ENCODE measurements at places on chromosomes 6 and 20. TPM values are rescaled to one million over a fixed set of nuclear protein-coding genes. Genes with fewer than 3 reads are reported as not detected.

DNA sequence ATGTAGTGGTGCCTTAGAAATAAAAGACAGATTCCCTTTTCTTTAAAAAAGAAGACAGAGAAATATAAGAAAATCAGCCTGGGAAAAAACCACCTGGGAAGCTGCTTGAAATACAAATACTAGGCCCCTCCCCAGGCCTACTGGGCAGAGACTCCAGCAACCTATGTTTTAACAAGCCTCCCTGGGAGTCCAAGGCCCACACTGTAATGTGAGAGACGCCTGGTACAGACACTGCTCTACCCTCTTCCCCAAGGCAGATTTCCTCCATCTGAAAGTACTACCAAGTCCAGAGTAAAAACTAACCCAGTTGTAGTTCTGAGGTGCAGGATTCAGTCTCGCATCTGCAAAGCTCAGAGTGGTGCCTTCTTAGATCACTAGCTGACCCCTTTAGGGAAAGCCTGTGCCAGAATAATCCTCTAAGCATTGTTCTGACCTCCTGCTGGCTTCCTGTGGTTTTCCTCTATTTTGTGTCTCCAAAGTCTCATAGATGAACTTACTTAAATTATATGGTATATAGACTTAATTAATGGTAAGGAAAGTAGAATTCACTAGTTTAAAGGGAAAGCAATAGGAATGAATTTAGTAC, 270.2 kb upstream of the SLC35B3 start:
- H3K36me3 ChIP-seq, result no peaks in the 10 kb centered on the region
- H3K4me3 ChIP-seq, result no peak overlapping the region
- H3K4me1 ChIP-seq, result no peaks in the 10 kb centered on the region

GRCh38 chr6:163751032-163751525, 336.6 kb downstream of the QKI start:
- H3K4me3 ChIP-seq, result no peak overlapping the region
- no peaks in the 10 kb centered on the region for H3K27me3 ChIP-seq
- H3K27ac ChIP-seq, result no peak overlapping the region

DNA sequence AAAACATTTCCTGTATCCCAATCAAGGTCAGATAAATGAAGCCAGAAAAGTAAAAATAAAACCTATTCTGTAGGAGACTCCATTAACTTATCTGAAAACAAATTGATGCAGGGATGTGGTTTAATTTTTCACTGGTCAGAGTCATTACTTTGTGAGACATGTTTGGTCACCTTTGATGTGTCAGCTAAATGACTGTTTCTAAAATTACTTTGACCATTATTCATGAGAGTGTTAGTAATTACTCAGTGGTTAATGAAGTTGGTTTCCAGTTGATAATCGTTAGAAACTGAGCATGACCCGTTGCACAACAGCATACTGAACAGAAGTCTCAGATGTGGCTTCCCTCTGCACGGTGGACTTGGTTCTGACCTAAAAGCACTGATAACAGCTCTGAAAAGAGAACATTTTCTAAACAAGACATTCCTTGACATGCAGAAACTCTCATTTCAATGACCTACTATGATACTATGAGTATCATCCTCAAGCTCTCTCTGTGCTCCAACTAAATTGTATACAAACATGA, 410.5 kb upstream of the RNF217 start:
- no peak overlapping the region for H3K4me3 ChIP-seq
- DNase-seq, result no peak
- H3K27me3 ChIP-seq, result no peaks in the 10 kb centered on the region
- H3K27ac ChIP-seq, result no peak overlapping the region

DNA sequence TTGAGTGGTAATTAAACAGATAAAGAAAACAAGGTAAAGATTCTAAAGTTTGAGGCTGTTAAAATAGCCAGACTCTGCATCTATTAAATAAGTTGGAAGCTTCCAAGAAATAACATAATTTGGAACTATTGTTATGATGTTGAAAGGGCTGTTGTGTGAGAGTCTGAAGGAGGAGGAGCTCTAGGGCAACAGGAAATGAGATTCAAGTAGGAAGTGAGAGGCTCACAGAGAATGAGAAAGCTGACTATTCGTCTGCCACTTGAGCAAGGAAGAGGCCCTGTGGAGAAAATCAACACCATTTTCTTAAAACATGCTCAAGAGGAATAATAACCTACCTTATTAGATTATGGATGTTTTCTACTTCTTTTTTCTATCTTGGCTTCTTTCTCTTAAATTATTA, 185.2 kb downstream of the SLC24A3 start:
- no peaks in the 10 kb centered on the region for H3K27me3 ChIP-seq
- H3K4me1 ChIP-seq, result no peaks in the 10 kb centered on the region
- H3K4me3 ChIP-seq, result no peak overlapping the region

- peak; percentile 95 for DNase-seq
- H3K4me3 ChIP-seq, result peak overlapping the region; percentile 12
- H3K27me3 ChIP-seq, result no peaks in the 10 kb centered on the region
- H3K4me1 ChIP-seq, result peaks cover 27% of the 10 kb centered on the region
- H3K27ac ChIP-seq, result peak overlapping the region; percentile 59
- H3K36me3 ChIP-seq, result no peaks in the 10 kb centered on the region
These were observed 216.3 kb upstream of the ECI2 start for GRCh38 chr6:4351520-4352321.

DNA sequence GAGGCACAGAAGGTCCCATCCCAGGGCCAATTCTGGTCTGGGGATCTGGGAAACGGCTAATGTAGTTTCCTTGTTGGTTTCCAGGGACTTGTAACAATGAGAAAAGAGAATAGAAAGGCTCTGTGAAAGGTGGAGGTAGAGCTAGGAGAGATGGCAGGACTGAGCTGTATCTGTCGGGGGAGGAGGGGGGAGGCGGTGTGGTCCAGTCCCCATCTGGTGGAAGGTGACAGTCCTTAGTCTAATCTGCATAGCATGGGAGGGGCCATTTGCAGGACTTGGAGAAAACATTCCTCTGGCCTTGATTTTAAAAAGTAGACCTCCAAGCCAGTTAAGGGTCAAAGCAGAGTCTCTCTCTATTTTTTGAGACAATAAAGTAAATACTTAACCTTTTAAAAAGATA, 137.1 kb downstream of the DNAH8 start:
- DNase-seq, result no peak
- no peaks in the 10 kb centered on the region for H3K4me1 ChIP-seq
- no peak overlapping the region for H3K27ac ChIP-seq
- H3K27me3 ChIP-seq, result peaks cover 1% of the 10 kb centered on the region
- no peaks in the 10 kb centered on the region for H3K36me3 ChIP-seq
- no peak overlapping the region for H3K4me3 ChIP-seq

DNA sequence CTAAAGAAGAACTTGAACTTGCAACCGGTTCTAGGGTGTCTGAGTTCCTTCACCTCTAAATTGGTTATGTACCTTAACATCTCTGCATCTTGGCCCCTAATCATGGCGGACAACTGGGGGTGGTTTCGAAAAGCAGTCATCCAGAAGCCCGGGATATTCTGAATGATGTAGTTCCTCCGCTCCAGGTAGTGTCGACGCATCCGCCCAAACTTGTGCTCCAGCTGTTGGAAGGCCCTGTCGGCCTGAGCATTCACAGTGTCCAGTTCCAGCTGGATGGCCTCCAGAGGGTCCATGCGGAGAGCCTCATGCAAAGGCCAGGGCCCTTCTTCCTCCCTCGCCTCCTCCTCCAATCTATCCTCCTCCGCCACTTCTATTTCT, 887 bp downstream of the TSPYL1 start:
- peaks cover 6% of the 10 kb centered on the region for H3K4me1 ChIP-seq
- H3K4me3 ChIP-seq, result peak overlapping the region; percentile 87
- H3K36me3 ChIP-seq, result peaks cover 8% of the 10 kb centered on the region

Gene PAK5
- not detected for total RNA-seq

DNA sequence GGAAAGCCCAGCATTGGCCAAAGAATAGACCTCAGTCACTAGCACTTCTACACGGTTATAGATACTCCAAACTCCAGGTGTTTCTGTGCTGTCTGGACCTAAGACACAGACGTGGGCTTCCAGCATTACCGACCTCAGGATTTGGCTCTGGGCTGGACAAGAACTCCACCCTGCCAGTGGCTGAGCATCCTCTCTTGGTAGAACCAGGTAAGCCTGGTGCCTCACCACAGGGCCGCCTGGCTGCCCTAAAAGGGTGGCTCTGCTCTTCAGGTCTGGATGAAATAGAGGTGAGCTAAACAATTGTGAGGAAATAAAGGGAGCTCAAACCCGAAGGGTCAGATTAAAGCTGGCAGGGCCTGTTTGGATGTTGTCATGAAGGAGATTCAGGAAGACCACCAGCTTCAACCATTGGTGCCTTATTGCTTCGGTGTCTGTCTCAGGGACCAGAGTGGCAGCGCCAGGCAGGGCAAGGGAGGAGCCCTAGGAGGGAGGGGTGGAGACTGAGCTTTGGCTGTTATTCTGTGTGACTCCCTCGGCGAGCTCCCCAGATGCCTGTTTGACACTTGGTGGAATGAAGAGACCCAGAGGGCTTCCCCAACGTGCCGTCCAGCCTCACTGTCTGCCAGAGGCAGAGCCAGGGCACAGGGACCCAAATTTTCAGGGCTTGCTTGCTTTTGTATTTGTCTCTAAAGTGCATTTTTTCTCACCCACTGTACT, 8.6 kb downstream of the SYNDIG1 start:
- no peak overlapping the region for H3K4me3 ChIP-seq
- H3K4me1 ChIP-seq, result no peaks in the 10 kb centered on the region
- no peak overlapping the region for H3K27ac ChIP-seq

- H3K27me3 ChIP-seq, result no peaks in the 10 kb centered on the region
- H3K4me1 ChIP-seq, result peaks cover 4% of the 10 kb centered on the region
- peak overlapping the region; percentile 98 for H3K4me3 ChIP-seq
- H3K36me3 ChIP-seq, result no peaks in the 10 kb centered on the region
- DNase-seq, result no peak
- H3K27ac ChIP-seq, result peak overlapping the region; percentile 70
These were observed 258 bp downstream of the PHF10 start for GRCh38 chr6:169723991-169724493.

DNA sequence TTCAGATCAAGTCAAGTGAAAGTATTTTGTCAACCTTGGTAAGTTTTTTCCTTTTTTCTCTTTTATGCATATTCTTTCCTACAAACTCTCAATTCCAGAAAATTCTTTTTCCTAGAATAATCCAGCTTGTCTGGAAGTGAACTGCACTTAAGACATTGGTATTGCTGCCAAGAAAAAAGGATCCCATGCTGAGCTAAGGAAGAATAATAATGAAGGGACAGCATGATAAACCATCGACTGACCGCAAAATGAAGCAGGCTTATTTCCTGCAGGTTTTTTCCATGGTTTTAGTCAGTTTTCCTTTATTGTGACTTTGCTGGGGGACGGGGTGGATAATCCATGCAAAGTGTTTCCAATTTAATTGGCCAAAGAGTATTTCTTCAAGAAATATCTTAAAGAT, 857.6 kb upstream of the SLC35B3 start:
- no peaks in the 10 kb centered on the region for H3K27me3 ChIP-seq
- peak; percentile 16 for DNase-seq
- H3K4me1 ChIP-seq, result no peaks in the 10 kb centered on the region
- no peaks in the 10 kb centered on the region for H3K36me3 ChIP-seq
- no peak overlapping the region for H3K4me3 ChIP-seq

GRCh38 chr6:35181308-35181932, 32.3 kb upstream of the SCUBE3 start:
- peak; percentile 64 for DNase-seq
- no peaks in the 10 kb centered on the region for H3K36me3 ChIP-seq
- H3K27ac ChIP-seq, result peak overlapping the region; percentile 30
- H3K4me3 ChIP-seq, result no peak overlapping the region

GRCh38 chr20:4828830-4829513, 107.3 kb downstream of the PRND start:
- no peaks in the 10 kb centered on the region for H3K36me3 ChIP-seq
- H3K4me3 ChIP-seq, result no peak overlapping the region
- H3K27me3 ChIP-seq, result no peaks in the 10 kb centered on the region
- H3K4me1 ChIP-seq, result peaks cover 4% of the 10 kb centered on the region

Gene NOTCH4
- 2.2 TPM for total RNA-seq

Gene CST7
- not detected for total RNA-seq

GRCh38 chr6:3635482-3635881, 116.0 kb downstream of the PXDC1 start:
- DNase-seq, result no peak
- H3K36me3 ChIP-seq, result no peaks in the 10 kb centered on the region
- no peak overlapping the region for H3K4me3 ChIP-seq
- no peak overlapping the region for H3K27ac ChIP-seq
- H3K27me3 ChIP-seq, result peaks cover 36% of the 10 kb centered on the region

- peaks cover 19% of the 10 kb centered on the region for H3K27me3 ChIP-seq
- no peak overlapping the region for H3K27ac ChIP-seq
- DNase-seq, result no peak
- H3K36me3 ChIP-seq, result no peaks in the 10 kb centered on the region
These were observed 26.5 kb downstream of the SULF2 start for GRCh38 chr20:47758517-47759450.

- H3K4me1 ChIP-seq, result no peaks in the 10 kb centered on the region
- no peaks in the 10 kb centered on the region for H3K27me3 ChIP-seq
- no peak overlapping the region for H3K27ac ChIP-seq
- no peaks in the 10 kb centered on the region for H3K36me3 ChIP-seq
- no peak overlapping the region for H3K4me3 ChIP-seq
These were observed 337.2 kb downstream of the HACE1 start for GRCh38 chr6:104522533-104522932.

- DNase-seq, result no peak
- H3K4me3 ChIP-seq, result no peak overlapping the region
- H3K4me1 ChIP-seq, result no peaks in the 10 kb centered on the region
These were observed 677.6 kb downstream of the KIF16B start for GRCh38 chr20:15895560-15896084.

- DNase-seq, result no peak
- H3K27me3 ChIP-seq, result no peaks in the 10 kb centered on the region
- no peak overlapping the region for H3K4me3 ChIP-seq
These were observed 155.4 kb downstream of the SMOC2 start for GRCh38 chr6:168596344-168596743.

DNA sequence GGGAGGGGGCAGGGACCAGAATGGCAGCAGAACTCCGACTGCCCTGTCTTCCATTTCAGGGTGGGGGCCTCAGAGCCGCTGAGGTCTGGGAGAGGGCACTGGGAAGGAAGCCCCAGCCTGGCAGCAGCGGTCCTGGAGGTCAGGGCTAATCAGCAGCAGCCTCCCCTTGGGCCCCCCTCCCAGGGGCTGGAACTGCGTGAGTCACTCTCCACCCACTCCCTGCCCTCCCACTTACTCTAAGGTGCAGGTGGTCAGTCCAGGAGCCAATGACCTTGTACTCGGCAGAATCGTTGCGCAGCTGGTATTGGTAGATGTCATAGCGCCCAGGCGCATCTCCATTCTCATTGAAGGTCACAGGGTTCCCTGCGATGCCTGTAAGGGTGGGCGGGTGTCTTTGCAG, 105.9 kb downstream of the GRM4 start:
- no peaks in the 10 kb centered on the region for H3K4me1 ChIP-seq
- DNase-seq, result no peak
- H3K27ac ChIP-seq, result no peak overlapping the region
- peaks cover 19% of the 10 kb centered on the region for H3K27me3 ChIP-seq

GRCh38 chr20:40427026-40427425, 262.0 kb downstream of the MAFB start:
- no peak overlapping the region for H3K27ac ChIP-seq
- no peaks in the 10 kb centered on the region for H3K4me1 ChIP-seq
- no peak for DNase-seq
- no peak overlapping the region for H3K4me3 ChIP-seq
- H3K27me3 ChIP-seq, result no peaks in the 10 kb centered on the region

Gene JPH2
- 0.83 TPM for total RNA-seq

Measured in IMR-90 (cell line).